ENCODE measurements at places on chromosomes 7 and 10.

GRCh38 chr7:149495785-149496641 is 1.6 kb downstream of the ZNF746 start:
- DNase-seq, result no peak

DNA sequence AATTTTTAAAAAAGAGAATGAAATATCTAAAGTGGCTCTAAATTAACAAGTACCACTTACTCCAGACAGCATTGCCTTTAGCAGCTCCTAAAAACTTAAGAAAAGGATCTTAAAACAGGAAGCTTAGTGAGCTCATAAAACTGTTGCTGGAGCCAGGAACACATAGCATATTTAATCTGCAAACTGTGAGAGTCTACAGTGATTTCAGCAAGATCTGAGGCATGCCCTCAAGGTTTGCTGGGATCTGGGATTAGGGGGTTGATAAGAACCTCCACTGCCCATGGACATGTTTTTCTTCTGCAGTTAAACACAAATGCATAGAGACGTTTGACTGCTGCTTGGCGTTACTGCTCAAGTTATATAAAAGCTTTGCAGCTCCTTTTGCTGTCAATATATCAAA is 3.8 kb downstream of the GLI3 start:
- DNase-seq, result no peak

DNA sequence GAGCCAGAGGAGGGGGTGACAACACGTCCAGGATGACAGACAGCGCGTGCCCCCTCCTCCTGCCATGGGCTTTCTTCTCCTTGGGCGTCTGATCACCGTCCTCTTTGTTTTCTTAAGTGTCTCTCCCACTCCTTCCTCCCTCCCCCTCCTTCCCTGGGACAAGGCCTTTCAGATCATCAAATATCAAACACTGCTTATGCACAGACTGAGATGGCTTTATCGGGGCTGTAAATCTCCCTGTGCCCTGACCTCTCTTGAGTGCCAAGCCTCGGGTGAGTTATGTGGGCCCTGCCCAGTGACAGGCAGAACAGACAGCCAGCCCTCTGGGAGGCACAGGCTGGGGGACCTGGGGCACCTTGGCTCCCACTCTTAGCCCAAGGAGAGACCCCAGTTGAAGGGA is 116.4 kb downstream of the C10orf105 start:
- no peak for DNase-seq

- no peak for DNase-seq
Observed at GRCh38 chr7:36765605-36766004, 41.3 kb upstream of the AOAH start.

- no peak for DNase-seq
Observed at GRCh38 chr10:21260066-21260465, 265.4 kb downstream of the SKIDA1 start.

DNA sequence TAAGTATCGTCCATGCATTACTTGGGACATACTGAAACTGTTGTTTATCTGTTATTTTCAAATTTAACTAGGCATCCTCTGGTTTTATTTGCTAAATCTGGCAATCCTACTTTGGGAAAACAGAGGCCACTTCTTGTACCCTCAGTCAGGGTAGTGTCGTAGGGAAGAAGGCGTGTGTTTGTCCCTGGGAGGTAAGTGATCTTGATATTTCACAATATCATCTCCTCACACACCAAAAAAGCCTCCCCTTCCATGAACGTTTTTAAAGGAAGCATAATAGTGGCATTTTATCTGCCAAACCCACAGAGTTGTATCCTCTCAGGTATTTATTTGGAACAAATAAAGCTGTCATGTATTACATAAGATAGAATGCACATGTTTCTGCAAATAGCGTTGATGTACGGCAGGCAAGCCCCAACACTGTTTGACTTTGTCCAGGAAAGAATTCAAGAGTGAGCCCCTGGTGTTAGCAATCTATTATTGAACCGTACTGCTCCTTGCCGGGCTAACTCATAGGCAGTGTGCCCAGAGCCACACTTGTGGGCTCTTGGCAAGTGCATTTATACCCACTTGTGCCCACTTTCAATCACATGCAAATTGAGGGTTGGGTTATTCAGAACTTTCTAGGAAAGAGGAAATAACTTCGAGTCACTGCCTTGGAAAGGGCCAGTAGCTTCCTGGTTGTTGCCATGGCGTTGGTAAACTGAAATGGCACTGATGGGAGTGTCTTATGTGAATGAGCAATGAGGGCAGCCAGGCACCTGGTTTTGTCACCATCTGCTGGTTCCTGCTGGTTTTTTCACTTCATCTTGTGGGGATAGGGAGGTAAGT is 266.0 kb downstream of the USP6NL start:
- no peak for DNase-seq

DNA sequence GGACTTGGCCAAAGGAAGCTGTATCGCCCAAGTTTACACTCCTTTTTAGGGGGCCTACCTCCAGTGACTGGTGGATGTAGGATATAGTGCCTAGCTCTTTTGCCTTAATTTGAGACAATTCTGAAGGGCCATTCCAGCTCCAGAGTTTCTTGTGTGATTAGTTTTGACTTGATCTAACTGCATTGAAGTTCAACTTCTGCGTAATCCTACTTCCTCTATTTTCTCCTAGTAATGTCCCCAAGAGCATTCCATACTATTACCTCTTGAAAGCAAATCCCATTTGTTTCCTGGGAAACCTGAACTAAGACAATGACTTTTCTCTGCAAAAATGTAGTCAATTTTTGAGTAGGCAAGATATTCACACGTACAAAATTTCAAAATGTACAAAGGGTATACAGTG is 4.7 kb upstream of the H2AZ2 start:
- DNase-seq, result no peak

DNA sequence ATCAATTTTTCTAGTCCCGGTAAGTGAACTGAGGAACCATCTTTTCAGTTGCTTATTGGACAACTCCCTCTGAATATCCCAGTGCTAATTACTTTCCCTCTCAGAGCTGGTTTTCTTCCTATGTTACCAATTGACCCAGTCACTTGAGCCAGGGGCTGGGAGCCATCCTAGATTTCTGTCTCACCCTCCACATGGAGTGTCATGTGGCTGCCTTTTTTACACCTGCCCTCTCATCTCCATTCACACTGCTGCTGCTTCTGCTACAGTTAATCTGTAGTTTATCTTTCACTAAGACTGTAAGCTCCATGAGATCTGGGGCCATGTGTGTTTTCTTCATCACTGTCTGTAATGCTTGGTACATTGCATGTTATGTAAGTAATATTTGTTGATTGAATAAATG is 35.8 kb downstream of the VCL start:
- DNase-seq, result no peak

- DNase-seq, result no peak
Observed at GRCh38 chr10:24114556-24114955, 94.4 kb upstream of the KIAA1217 start.

- no peak for DNase-seq
Observed at GRCh38 chr10:43856299-43856698, 207.6 kb upstream of the ZNF32 start.

DNA sequence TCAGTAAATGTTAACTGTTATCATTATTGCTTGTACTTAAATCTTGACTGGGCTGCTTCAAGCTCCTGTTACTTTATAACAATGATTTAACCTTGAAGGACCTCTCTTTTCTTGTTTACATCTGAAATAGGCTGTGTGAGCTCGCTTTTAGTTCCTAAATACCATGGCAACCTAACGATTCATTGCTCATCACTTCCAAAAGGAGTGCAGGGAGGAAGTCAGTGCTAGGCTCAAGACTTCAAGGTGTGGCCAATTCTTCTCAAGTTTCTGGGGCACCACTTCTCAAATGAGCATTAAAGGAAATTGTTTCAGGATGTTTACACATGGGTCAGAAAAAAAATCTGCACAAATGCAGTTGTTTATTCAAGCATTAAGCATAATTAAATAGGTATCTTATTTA is 284.2 kb downstream of the MTERF1 start:
- DNase-seq, result no peak

- DNase-seq, result no peak
Observed at GRCh38 chr7:101901661-101902491, 84.5 kb downstream of the CUX1 start.

DNA sequence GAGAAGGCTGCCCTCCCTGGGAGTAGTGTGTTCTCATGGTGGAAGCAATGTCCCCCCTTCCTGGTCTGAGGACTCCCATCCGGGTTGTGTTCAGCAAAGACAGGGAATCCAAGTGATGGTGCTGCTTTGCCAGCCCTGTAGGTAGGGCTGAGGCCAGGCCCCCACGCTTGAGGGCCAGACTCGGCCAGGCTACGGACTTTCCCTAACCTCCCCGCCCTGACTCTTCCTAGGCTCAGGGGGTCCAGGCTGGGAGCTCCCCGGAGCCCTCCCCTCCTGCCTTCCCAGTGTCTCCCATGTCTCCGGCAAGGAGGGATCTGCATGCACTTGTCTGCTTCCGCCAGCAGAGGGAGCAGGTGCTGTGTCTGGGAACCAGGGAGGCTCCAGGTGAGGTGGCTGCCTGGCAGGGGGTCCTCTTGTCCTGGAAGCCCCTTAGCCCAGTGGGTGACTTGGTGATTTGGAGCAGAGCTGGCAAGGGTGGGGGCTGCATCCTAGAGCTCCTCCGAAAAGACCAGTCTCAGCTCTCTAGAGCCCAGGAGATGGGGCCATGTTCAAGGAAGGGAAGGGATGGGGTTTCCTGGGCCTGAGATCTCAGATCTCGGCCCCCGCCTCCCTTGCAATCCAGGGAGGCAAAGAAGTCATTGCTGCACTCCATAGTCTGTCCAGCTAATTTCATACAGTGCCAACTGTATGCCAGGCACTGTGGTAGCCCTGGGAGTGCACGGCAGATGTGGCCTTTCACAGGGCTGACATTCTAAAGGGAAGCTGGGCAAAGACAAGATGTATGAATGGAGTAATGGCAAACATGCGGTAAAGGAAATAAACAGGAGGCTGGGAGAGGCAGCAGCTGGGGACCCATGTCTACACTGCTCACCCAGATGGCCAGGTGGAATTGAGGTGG is 20.3 kb upstream of the SFRP5 start:
- DNase-seq, result peak; percentile 56

GRCh38 chr7:133510326-133511055 is 257.6 kb downstream of the EXOC4 start:
- DNase-seq, result no peak

GRCh38 chr10:83680470-83680891 is 458.8 kb upstream of the GHITM start:
- no peak for DNase-seq

DNA sequence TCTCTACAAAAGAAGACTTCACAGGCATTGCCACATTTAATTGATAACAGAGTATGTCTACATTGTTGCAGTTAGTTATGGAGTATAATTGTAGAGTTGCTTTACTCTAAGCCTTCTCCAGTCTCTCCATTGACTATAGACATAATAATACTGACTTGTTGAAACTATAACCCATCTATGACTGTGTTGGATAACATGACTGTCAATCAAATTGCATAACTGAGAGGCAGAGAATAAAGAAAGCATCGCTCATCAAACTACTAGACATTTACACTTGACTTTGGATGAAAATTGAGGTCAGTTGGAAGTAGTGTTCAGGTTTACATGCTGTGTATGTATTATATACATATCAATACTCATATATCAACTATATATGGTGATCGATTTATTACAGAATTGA is 3.4 kb upstream of the ATXN7L1 start:
- DNase-seq, result no peak

GRCh38 chr7:157952050-157952667 is 615.4 kb downstream of the DNAJB6 start:
- DNase-seq, result no peak

DNA sequence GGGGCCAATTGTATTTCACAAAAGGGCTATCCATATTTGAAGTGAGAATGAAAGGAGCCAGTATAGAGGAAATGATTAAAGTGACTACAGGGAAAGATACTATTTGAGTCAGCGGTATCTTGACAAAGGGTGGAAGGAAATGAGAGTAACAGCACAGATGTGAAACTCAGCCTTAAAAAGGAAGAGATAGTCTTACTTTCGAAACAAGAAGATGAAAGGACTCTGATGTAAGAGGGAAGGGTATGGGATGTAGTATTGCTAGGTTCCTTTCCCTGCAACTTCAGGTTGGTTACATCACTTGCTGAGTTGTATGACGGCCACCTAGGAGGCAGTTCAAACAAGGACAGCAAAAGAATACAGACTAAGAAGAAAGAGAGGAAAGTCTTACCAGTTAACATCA is 13.7 kb downstream of the CISD1 start:
- DNase-seq, result no peak

- DNase-seq, result no peak
Observed at GRCh38 chr7:26648554-26648953, 215.8 kb downstream of the SKAP2 start.

- no peak for DNase-seq
Observed at GRCh38 chr10:60031183-60031582, 124.8 kb upstream of the CCDC6 start.

GRCh38 chr7:151807846-151808245 is 69.1 kb downstream of the PRKAG2 start:
- DNase-seq, result no peak

- no peak for DNase-seq
Observed at GRCh38 chr10:5565205-5565545, 40.4 kb downstream of the CALML3 start.

DNA sequence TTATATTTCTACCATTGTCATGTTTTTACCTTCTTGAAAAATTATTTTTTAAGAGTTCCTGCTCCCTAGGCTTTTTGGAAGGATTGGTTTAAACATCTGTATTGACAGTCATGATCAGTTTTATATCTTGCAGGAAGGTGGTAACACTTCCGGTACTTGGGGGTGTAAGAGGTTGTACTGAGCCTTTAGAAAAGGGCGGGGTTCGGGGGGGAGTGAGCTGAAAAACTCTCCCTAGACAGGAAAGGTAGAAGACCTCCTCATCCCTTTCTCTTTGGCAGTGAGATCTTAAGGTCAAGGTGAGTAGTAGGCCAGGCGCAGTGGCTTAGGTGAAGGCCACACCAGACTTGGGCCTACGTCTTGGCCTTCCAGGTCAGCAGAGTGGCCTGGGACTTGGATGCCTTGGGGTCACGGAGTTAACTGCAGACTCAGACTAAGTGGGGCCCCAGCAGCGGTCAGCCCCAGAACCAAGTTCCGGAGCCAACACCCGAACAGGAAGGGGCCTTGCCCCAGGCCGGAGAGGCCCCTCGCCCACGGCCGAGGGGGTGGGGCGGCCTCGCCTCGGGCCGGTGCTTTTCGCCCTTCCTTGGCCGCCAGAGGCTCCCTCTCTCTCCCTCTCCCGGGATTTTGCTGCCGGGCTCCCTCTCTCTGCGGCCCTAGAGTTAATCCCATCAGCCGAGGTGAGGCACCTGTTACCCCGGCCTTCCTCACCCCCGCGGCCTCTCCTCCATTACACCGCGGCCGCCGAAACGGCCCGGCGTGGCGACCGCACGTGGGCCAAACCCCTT is at the start of gene PPP1R9A:
Gene PPP1R9A (plus strand): TSS at position 569 of the 785 bp plus-strand sequence. CDS start 2,520 bp downstream, outside the sequence.
- DNase-seq, result no peak

GRCh38 chr10:124595143-124595883 is 133.7 kb downstream of the LHPP start:
- no peak for DNase-seq

GRCh38 chr7:152571068-152571467 is 104.9 kb downstream of the XRCC2 start:
- no peak for DNase-seq

GRCh38 chr10:103470761-103471653 is 8.0 kb downstream of the CALHM3 start:
- DNase-seq, result peak; percentile 11

DNA sequence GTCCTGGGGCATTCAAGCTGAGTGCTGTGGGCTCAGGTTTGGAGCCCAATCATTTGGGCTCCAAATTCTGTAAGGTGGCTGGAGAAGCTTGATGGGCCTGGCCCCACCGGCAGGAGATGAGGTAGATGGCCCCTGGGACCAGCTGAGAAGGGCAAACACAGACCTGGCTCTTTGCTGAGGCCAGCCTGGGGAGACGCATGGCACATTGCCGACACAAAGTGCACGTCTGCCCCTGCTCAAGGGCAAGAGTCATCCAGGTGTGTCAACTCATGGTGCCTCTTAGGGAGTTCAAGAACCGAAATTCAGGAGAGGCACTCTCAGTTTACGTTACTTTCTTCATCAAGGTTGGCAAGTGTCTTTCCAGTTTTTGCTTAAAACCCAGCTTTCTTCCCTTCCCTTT is 227.5 kb downstream of the LRMDA start:
- DNase-seq, result no peak
